Kasumi-1 (cell line): ENCODE measurements at places on chromosomes 1 and 21.

- DNase-seq: no peak
Observed at GRCh38 chr1:41655632-41656031, 171.1 kb upstream of the EDN2 start.

- DNase-seq: no peak
Observed at GRCh38 chr21:26851109-26851944, 6.1 kb upstream of the ADAMTS1 start.

DNA sequence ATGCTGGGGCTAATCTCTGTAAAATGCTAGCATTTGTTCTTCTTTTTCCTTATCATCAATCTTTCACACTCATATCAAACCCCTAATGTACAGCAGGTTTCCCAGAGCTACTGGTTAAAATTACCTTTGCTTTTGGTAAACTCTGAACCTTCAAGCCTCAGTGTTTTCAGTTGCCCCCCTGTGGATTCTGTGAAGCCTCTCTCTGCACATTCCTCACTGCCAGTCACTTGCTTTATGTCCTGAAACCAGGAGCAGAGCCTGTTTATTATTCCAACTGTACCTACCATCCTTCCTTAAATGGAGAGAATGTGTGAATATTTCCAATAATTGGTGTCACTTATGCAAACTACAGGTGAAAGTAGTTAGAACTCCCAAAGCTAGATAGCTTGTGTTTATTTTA lies 134.2 kb downstream of the NEK7 start:
- no peak for DNase-seq

DNA sequence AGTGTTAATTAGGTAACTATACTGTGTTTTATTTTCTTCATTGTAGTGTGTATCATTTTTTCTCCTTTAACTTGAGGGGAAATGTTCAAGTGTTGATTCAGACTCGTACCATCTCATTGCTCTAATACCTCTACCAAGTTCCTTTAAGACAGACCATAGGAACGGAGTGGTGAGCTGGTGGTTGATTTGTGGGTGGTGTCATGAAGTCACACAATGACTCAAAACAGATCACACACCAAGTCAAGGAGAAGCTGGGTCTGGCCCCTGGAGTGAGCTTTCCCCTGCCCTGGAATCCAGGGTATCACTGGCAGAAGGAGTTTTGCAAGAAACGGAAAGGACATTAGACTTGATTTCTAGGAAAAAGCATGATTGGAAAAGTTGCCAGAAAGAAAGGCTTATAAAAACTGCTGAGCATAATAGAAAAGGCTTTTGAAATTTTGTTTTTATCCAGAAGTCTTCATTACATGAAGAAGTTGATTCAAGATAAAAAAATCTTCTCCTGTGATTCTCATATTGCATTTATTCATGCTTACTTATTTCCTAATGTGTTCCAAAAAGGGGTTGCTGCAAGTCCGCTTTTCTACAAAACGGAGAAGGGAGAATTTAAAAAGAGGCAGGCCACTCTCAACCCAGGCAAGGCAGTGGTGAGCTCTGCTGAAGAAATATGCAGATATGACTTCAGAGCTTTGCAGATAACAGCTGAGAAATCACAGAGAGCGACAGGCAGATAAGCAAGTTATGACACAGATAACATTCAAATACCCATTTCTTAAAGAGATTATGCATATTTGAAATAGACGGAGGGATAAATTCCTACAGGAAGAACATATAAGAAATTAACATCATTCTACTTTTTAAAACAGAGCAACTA lies 79.7 kb downstream of the TBX19 start:
- no peak for DNase-seq

GRCh38 chr21:37848721-37849490 lies 67.4 kb downstream of the KCNJ6 start:
- no peak for DNase-seq
